Stimulated activated naive CD8-positive, alpha-beta T cell treated with anti-CD3 and anti-CD28 coated beads, Interleukin-15, amount 100 ng/mL, for 72 hours (primary cell): ENCODE measurements at places on chromosomes 2 and 18.

- no peak for DNase-seq
Observed at GRCh38 chr2:205720451-205720902, 38.2 kb downstream of the NRP2 start.

DNA sequence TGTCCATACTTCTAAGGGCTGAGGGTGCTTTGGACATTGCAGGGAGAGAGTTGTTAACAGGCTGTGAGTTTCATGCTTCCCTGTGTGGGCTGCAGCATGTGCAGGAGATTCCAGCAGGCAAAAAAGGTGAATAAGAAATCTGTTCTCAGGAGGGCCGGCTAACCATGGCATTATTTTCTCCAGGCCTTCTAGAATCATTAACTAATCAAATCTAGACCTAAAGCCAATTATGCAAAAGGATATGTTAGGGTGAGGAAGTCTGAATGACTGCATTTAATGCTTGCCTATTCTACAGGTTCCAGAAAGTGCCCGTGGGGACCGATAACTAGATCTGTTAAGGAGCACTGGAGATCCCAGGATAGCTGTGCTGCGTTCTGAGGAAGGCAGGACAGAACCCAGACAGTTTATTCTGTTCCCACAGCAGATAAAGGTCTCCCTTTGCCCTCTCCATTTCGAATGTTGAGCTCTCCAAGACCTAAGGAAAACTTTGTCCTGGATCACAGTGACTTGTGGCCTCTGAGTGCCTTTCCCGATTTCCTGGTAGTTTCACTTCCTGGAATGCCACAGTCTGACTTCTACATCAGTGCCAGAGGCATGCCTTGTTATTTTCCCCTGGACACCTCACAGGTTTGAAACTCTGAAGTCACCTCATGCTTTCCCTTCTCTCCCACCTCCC, 50.0 kb upstream of the ZFP36L2 start:
- DNase-seq = no peak

DNA sequence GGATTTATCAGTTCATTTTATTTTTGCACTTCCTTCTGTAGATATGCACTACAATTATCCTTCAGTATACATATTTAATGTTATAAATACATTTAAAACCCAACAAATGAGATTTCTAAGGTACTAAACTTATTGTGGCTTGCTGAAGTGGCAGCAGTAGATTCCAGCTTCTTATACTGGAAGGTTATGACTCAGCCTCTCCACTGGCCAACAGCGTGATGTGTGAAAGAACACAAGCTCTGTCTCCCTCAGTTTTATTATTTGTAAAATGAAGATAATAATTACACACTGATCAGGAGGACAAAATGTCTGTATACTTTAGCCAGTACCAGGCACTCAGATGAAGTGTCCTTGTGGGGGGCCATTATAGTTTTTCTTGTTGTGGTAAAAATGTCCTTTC, 1147.1 kb downstream of the CNTNAP5 start:
- no peak for DNase-seq

- no peak for DNase-seq
Observed at GRCh38 chr2:55089726-55090125, 39.5 kb upstream of the RTN4 start.

GRCh38 chr2:232418466-232419244, 12.0 kb downstream of the ALPG start:
- DNase-seq = no peak

DNA sequence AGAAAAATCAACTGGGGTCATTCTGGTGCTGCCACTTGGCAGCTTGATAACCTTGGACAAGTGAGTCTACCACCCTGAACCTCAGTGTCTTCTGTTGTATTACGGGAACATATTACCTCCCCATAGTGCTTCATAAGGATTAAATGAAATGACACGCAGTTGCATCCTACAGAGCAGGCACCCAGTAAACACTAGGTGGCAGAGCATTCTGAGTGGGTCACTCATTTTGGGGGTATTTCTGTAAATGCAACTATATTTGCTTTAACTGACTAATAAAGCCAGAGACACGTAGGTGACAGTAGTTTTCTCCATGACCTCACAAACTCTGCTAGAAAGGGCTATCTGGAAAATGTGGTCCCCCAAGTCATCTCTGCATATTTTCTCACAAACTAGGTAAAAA, 4.7 kb downstream of the CD226 start:
- no peak for DNase-seq

- no peak for DNase-seq
Observed at GRCh38 chr2:194411221-194411620, 1245.8 kb upstream of the SLC39A10 start.

DNA sequence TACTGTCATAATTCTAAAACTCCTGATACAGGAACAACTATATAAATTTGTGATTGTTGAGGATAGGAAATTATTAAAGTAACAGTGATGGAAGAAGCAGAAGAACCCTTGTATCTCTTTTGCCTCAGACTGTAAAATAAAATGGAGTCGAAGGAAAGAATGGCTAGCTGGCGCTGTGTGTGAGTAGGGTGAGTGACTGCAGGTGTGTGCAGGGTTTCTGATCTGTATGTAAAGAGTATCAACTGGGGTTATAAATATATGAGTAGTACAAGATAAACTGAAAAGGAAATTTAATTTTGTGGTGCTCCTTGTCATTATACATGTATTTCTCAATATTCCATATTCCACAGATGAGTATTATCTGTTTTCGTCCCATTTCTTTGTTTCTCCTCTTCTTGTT, 15.2 kb downstream of the POLI start:
- no peak for DNase-seq

- no peak for DNase-seq
Observed at GRCh38 chr2:124805060-124805459, 780.0 kb downstream of the CNTNAP5 start.

- peak; percentile 49 for DNase-seq
Observed at GRCh38 chr2:174334781-174335251, at the start of gene SP9. SP9 (plus strand) TSS chr2:174334954; CDS start chr2:174335093, 139 bp downstream.

GRCh38 chr2:150526006-150526405, 38.5 kb upstream of the RND3 start:
- no peak for DNase-seq

DNA sequence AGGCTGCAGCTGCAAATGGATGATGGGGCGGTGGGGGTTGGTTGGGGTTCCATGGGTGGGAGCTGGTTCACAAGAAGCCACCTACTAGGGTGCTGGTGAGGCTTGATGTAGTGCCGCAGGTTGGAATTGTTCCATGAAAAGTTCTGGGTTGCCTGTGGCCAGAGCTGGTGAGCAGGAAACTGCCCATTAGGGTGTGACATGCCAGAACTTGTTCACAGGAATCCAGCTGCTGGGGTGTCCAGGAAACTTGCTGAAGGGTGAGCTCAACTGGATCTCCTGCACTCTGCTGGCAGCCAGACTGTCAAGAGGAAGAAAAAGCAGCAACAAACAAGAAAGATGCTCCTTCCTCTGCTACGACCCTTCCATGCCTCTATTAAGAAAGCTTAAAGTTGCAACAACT, 48.8 kb downstream of the MAP3K20 start:
- DNase-seq = no peak

GRCh38 chr2:127219171-127220070, 678 bp downstream of the CYP27C1 start:
- no peak for DNase-seq

GRCh38 chr2:239288951-239289511, 111.8 kb downstream of the HDAC4 start:
- peak; percentile 62 for DNase-seq

- DNase-seq = no peak
Observed at GRCh38 chr2:88115825-88116518, 11.9 kb downstream of the FABP1 start.

DNA sequence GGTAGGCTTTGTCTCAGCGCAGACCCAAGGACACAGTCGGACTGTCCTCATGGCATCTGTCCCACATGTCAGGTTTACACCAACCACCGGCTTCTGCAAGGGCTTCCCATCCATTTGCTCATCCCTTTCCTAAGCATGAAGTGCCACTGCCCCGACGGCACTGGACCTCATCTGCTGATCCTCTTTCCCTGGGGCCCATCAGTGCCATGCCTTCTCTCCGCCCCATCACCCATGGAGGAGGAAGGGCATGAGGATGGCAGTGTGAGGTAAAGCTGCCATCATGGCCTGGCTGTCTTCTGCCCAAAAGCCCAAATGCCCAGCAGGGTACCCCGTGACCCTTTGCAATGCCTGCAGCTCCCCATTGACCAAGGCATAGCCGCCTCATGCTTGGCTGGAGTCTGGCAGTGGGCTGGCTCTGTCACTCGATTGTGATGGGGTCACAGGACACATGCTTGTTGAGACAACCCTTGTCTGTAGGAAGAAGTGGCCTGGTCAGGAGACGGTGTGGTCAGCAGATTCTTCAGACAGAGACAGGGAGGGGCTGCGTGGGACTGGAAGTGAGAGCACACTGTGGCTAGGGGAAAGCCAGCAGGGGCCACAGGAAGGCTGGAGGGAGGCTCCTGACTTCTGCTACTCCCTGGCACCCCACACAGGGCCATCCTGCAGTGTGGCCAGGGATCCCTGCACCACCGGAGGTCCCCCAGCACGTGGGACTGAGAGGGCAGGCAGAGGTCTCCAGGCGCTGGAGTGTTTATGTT, 493.7 kb upstream of the HS6ST1 start:
- DNase-seq = no peak

DNA sequence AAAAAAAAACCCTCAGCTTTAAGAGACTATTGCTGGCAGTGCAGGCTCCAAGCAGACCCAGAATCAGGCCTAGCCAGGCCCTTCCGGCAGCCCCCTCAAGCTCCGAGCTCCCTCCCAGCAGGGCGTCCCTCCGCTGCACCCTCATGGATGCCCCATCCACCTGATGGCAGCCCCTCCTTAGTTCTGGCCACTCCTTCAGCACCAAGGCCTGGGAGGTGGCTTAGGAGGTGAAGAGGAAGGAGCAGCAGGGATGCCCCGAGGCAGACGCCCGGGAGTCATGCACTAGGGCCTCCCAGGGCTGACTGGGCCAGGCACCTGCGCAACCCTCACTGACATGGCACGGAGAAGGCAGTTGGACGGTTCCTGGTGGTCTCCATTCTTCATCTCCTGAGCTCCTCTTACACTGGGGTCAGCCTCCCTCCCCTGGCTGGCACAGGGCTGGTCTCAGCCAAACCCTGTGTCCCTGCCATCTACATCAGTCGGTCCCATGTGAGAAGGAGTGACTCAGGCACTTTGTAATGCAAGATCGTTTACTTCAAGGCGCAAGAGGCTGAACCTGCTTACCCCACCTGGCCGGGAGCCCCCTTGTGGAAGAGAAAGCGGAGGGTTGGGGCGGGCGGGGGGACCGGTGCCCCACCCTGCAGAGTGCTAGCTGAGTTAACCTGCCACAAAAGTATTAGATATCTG, 53.5 kb upstream of the ID2 start:
- no peak for DNase-seq

DNA sequence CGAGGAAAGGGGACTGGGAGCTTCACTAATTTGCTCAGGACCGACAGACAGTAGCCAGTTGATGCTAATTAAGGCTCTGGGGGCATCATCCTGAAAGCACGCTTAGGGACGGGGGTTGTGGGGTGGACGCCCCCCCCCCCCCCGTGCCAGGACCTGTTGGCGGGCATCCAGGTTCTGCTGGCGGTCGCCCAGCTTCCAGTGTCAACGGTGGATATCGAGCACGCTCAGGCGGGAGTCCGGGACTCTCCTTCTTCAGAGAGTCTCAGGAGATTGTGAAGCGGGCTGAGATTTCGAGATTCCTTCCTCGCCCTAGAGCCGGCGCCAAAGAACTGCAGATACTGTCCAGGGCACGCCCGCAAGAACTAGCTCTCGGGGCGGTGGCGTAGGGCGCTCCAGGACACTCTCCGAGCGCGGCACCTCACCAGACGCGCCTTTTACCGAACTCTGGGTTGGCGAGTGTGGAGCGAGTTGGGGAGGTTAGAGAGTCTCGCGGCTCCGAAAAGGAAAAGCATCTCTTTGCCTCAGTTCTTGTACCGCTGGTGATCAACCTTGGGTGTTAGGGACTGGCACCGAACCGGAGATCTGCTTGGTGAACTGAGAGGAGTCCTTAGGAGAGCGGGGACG, 5.6 kb downstream of the RAX start:
- no peak for DNase-seq

DNA sequence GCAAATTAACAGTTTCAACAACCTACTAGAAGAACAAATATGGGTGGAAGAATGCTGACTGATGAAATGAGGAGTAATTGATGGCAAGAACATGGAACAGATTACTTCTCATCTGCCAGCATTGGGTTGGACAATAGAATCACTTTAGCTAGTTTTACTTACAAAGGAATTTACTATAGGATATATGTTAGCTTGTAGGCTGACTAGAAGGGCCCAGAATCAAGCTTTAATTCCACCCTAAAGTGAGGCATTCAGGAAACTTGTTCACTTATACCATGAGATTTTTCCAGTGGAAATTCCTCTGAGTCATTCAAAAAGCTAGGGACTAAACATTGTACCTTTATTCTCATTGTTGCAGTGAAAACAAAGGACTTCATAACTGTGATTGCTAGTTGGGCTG, 5.0 kb upstream of the ZSWIM2 start:
- DNase-seq = no peak

DNA sequence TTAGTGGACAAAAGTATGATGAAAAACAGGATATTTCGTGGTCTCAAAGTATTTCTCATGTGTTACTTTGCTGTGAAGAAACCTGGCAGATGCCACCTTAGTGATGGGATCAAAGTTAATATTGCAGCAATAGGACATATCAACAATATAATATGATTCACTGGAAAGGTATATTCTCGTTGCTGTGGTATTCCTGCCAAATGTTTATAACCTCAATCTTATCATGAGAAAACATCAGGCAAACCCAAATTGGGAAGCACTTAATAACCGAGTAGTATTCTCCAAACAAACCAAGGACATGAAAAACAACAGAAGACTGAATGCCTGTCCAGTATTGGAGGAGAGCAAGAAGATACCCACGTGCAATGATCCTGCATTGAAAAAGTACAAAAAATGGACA, 302.6 kb upstream of the MC4R start:
- no peak for DNase-seq

- no peak for DNase-seq
Observed at GRCh38 chr18:21700528-21701075, 4.0 kb downstream of the ABHD3 start.

DNA sequence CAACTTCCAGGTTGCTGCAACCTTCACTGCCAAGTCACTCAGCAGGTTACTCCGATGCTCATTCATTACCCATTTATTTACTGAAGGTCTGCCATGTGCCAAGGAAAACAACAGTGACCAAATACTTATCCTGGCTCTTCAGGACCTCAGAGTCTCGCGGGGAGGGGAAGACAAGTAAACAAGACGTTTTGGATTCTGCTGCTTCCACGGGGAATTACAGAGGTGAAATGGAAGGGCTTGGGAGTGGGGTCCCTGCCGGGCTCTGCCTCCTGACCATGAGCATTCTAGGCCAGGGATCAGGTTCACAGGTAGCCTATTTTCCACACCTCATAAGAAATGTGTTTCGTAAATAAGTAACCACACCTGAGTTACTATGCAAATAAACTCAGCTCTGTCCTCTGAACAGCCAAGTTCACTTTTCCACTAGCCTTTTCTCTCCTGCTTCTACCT, 68.1 kb downstream of the CLHC1 start:
- DNase-seq = no peak

- DNase-seq = no peak
Observed at GRCh38 chr2:1972422-1972821, 228.1 kb upstream of the PXDN start.

GRCh38 chr2:88829607-88830463, 138.4 kb downstream of the RPIA start:
- DNase-seq = no peak

GRCh38 chr2:218323526-218324472, 31.5 kb upstream of the TMBIM1 start:
- no peak for DNase-seq
